ENCODE measurements at places on chromosomes 1 and 21.

DNA sequence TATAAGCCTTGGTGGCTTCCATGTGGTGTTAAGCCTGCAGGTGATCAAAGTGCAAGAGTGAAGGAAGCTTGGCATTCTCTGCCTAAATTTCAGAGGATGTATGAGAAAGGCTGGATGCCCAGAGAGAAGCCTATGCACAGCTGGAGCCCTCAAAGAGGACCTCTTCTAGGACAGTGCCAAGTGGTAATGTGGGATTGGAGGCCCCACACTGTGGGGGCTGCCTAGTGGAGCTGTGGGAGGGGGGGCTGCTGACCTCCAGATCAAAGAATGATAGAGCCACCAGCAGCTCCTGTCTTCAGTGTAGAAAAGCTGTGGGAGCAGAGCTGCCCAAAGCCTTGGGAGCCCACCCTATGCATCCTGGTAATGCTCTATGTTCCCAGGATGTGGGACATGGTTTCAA is 1512.7 kb upstream of the TPTE start:
- DNase-seq: no peak

- no peak for DNase-seq
Observed at GRCh38 chr1:77415579-77415978, 133.8 kb downstream of the AK5 start.

- DNase-seq: no peak
Observed at GRCh38 chr1:61182049-61182448, 99.7 kb downstream of the NFIA start.

DNA sequence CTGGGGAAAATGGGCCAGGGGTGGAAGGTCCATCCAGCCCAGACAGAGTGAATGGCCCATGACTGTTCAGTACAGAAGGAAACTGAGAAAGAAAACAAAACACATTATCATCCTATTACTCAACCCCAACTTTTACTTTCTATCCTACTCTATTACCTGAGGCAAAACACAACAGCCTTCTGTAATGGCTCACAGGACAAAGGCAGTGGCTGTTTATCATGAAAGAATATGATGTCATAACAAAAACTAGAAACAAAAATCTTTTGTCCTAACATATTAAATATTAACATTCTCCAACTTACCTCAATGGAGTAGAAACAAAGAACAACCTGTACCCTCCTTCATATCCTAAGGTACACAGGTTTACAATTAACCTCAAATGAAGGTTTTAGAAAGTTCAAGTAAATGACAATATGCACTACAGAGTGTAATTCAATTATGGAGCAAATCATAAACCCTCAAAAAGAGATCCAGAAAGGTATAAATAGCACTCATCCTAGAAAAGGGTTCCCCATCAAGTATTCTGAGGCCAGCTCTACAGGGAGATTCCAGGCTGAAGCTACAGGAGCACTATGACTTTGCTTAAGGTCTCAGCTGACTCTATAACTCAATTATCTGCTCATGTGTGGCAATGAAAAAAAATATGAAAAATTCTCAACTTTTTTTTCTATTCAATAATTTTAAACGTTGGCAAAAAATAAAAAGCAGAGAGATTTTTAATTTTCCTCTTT is 15.1 kb downstream of the ELK4 start:
- DNase-seq: no peak

- no peak for DNase-seq
Observed at GRCh38 chr1:104125266-104125665, 375.6 kb downstream of the AMY1C start.

GRCh38 chr1:10326251-10326650 is 72.6 kb upstream of the PGD start:
- DNase-seq: no peak

DNA sequence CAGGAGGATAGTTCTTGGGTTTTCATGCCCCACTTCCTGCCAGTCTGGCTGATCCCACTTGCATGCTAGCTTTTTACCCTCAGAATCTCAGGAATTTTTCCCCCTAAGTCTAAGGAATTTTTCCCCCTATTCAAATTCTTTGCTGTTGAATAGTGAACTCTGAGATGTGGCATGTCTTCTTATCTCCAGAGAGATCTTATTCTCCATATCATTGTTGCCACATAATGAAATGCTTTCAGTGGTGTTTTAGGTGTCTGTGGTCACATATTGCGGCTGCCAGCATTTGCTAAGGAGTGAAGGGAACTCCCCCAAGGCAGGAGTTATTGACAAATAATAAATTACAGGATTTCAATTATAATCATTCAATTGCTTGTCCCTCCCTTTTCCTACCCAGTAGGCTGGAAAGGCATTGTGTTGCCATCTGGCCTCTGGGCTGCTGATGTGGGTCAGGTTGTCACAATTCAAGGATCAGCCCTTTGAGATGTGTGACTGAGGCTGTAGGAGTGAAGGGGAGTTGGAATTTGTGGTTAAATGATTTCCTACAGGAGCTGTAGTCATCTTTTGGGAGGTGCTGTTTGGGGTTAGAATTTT is 3.9 kb upstream of the FLG start:
- DNase-seq: no peak

- no peak for DNase-seq
Observed at GRCh38 chr1:52947490-52947889, 20.4 kb downstream of the SCP2 start.

GRCh38 chr1:173421286-173421685 is 55.8 kb upstream of the PRDX6 start:
- DNase-seq: no peak
